ENCODE measurements at places on chromosomes 16 and 17.

GRCh38 chr16:81799138-81799504, 20.0 kb downstream of the PLCG2 start:
- ATAC-seq: no peak

- ATAC-seq: no peak
Observed at GRCh38 chr16:57721356-57722209, 14.0 kb upstream of the KATNB1 start.

- ATAC-seq: no peak
Observed at GRCh38 chr16:12300945-12301500, 324.5 kb downstream of the SNX29 start.

- ATAC-seq: no peak
Observed at GRCh38 chr17:66716236-66717026, 118.5 kb upstream of the CACNG5 start.

- no peak for ATAC-seq
Observed at GRCh38 chr17:20097330-20097729, 88.2 kb downstream of the SPECC1 start.

DNA sequence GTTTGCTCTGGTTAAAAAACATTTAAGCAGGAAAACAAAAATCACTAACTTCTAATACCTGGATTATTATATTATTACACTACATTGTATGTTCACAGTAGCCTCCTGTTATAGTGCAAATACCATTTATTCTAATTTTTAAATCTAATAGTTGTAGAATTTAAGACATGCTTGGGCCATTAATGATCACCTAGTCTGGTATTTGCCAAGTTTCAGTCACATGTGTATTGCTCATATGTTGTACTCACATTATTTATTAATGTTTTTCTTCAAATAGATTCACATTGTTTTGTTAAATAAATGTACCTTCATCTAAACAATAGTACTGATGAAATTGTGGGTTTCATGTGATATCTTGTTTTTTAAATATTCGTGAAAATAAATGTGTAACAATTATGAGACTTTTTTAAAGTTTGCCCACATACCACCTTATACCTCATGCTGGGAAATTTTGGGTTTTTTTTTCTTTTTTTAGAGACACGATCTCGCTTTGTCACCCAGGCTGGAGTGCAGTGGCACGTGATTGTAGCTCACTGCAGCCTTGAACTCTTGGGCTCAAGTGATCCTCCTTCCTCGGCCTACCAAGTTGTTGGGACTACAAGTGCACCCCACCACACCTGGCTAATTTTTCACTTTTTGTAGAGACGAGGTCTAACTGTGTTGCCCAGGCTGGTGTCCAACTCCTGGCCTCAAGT, 5.9 kb downstream of the ZNF771 start:
- no peak for ATAC-seq

DNA sequence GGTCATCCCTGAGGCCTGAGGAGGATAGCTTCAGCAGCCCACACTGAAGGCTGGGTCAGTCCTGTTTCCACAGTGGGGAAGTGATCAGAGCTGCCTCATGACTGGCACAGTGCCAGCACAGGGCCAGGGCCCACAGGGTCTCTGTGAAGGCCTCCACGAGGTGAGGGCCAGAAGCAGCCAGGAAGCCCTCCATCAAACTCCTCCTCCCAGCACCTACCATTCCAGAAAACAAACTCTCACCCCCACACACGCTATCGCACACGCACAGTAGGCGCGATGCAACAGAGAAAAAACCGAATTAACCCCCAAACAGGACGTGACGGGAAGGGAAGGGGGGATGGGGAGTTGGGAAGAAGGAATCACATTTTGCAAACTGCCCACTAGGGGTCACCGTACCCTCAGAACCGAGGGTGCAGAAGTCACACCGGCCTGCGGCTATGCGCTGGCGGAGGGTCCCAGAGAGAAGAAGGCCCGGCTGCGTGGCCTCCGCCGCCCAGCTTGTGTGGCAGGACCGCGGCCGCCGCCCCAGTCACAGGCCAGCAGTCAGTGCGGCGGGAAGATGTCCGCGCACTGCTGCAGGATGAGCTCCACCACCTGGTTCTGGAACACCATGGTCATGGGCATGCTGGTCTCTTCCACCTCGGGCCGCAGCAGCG, 37.6 kb downstream of the ARHGAP27 start:
- ATAC-seq: peak; percentile 84
